ENCODE measurements at places on chromosomes 2 and 18.

- no peak for DNase-seq
These were observed 239.1 kb downstream of the ICOS start for GRCh38 chr2:204175552-204176271.

DNA sequence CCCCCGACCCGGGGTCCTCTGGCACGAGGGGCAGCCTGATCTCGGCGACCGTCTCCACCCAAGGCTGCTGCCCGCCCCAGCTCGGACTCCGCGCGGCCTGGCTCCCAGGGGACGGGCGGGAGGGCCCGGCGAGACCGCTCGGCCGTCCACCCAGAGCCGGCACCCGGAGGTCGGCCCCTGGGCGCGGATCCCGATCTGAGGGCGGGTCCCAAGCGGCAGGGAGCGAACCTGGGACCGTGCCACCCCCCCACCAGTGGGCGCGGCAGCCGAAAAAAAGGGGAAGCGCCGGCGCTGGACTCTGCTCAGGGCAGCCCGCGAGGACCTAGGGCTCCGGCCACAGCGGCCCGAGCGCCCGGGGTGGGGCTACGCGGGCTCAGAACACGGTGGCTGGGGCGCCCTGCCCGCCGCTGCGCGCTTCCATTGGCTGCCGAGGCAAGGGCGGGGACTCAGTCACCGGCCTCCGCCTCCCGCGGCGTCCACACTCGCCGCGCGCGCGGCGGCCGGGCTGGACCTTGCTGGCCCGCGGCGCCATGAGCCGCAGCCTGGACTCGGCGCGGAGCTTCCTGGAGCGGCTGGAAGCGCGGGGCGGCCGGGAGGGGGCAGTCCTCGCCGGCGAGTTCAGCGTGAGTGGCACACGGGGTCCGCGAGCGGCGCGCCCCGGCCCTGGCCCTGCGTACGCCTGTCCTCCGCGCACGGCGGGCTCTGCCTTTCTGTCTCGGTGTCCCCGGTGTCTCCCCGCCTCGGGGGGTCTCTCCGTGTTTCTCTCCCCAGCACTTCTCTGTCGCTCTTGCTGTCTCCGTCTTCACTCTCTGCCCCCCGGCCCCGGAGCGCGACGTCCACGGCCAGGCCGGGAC is at the start of gene PTPN18:
Gene PTPN18 (plus strand): TSS at position 479 of the 854 bp plus-strand sequence. CDS start 52 bp downstream, at position 531.
- peak; percentile 76 for DNase-seq

DNA sequence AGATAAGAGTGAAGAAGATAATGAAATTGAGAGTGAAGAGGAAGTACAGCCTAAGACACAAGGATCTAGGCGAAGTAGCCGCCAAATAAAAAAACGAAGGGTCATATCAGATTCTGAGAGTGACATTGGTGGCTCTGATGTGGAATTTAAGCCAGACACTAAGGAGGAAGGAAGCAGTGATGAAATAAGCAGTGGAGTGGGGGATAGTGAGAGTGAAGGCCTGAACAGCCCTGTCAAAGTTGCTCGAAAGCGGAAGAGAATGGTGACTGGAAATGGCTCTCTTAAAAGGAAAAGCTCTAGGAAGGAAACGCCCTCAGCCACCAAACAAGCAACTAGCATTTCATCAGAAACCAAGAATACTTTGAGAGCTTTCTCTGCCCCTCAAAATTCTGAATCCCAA is 15.7 kb downstream of the MSH6 start:
- no peak for DNase-seq

GRCh38 chr2:57333221-57333620 is 713.4 kb upstream of the VRK2 start:
- no peak for DNase-seq

GRCh38 chr2:53793821-53794220 is 7.0 kb downstream of the ERLEC1 start:
- no peak for DNase-seq

GRCh38 chr18:23279931-23280330 is 144.6 kb downstream of the CABLES1 start:
- no peak for DNase-seq

- DNase-seq: no peak
These were observed 249.7 kb upstream of the DLGAP1 start for GRCh38 chr18:4704781-4705180.

DNA sequence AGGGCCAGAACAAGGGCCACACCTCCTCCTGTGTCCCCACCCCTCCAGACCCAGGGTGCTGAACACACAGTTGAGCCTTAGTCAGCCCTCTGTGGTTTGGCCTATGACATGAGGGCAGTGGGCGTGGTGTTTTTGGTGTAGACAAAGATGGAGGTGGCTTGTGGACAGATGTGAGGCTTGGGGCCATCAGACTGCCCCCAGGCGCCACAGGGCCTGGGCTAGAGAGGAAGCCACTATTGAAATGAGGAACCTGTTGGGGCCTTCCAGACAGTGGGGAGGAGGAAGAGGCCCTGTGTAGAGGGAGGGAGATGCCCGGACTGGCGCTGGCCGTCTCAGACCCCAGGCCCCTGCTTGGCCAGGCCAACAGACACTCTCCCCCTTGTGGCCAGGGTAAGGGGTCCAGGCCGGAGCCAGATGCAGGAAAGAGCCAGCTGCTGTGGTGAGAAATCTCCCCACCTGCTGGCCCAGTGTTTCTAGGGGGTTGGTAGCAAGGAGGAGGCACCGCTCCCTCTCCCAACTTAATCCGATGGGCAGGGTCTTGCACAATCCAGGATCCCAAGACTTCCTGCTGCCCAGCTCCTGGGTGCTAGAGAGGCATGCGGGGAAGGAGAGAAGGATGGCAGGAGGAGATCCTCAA is 53.8 kb downstream of the SMAD7 start:
- no peak for DNase-seq

DNA sequence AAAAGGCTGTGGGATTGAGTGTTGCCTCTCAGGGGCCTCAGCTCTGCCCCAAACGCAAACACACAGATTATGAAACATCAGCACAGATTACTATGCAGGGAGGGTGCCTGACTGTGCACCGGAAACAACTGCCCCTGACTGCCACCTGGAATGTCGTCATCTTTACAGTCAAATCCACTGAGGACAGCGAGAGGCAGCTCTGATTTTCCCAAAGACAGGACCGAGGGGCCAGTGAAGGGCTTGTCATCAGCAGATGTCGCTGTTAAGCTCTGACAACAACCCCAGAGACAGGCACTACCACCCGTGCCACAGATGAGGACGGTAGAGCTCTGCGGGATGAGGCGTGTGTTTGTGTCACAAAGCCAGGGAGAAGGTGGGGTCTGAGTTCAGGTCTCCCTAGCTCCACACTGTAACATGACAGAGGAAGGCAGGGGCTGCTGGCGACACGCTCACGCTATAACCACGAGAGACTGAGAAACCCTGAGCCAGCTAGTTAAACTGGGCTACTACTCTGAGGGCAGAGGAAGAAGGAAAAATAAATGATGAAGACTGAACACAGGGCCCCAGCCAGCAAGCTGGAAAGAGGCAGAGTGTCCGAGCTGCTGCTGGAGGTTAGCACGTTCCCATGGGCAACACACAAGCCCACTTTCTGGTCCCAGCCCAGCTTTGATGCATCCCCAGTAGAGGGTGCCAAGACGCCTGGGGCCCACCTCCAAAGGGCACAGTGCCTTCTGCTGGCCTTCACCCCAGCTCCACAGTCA is 47.0 kb downstream of the PARD6G start:
- no peak for DNase-seq

- peak; percentile 31 for DNase-seq
These were observed 2.4 kb downstream of the CASP8 start for GRCh38 chr2:201262718-201263117.

DNA sequence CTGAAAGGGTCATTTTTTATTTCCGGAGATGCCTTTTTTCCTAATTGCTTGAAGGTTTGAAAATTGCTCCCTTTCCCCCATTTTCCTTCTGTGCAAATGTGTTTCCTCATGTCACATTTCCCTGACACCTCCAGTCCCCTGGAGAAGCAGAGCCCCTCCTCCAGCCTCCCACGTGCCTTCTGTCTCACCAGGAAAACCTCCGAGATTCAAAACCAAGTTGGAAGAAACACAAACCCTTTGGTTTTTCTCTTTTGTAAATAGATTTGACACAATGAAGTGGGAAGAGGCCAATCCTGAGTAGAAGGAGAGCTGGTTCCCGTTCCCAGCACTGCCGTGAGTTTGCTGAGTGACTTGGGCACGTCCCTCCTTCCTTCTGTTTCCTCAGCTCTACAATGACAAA is 125.4 kb upstream of the MYCN start:
- DNase-seq: no peak

- DNase-seq: no peak
These were observed 50.0 kb upstream of the MBOAT2 start for GRCh38 chr2:9053534-9053931.

DNA sequence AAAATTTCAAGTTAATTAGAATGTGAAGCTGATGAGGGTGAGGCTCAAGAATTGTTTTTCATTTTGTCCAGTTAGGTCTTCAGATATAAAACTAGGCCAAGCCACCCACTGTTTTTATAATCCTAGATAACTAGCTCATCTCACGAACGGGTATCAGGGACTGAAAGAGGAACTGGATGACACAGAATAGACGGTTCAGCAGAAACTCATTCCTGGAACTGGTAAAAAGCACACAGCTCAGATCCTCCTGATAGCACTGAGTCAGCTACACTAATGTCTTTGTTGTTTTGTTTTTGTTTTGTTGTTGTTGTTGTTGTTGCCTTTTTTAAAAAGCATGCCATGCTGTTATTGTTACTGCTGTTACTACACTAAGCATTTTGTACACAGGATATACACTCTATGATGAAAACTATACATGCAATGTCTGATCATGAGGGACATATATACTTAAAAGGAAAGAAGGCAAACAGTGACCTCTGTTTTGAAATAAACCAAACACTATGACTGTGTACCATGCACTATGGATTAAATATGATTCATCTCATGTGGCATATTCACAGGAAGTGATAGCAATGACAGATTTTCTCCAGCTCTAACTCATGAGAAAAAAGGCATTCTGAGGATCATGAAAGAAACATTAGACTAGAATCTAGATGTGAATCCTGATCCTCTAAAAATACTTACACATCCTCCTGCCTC is 437.6 kb downstream of the NCKAP5 start:
- no peak for DNase-seq

DNA sequence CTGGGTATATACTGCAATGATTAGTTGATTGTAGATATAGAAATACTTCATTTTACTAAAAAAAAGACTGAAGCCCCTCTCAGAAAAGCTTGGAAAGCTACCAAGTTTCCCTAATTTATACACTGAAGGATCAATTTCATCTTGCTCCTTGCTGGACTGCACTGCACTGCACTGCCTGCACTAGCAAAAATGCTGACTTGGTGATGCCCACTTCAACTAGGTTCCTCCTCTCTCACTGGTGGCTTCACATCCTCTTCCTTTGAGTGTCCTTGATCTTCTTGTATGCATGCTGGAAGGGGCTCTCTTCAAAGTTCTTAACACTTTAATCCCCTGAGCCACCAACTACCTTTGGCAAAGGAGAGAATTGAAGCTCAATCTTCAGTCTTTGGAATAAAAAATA is 31.7 kb upstream of the ITPRID2 start:
- no peak for DNase-seq

DNA sequence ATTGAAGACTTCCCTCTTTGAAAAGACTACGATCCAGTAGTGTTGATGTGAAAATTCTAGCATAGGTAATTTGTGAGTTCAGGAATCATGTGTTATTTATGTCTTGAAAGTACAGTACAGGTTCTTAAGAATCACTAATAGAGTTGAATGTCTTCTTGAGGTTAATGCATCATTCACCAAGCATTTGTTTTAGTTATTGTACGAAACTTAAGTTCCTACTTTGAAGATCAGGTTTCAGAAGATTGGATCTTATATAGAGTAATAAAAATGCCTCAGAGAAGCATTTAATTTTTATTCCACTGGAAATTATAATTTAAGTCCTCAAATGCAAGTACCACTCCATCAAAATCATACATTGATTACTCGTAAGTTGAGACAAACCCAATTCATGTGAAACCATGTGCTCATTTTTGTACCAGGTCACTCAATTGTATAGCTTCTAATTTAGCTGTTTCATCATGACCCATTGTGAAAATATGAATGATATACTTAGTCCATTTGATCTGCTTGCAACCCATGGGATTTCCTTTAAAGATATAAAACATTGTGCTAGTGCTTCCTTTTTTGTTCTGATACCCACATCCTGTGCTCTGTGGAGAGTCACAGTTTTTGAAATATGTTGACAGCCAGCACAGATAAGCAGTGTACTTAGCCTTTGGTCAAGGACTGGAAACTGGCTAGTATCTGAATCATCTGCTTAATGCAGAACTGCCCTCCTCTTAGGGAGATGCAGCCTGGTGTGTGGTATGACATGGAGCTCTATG is 22.5 kb upstream of the RAB27B start:
- no peak for DNase-seq

DNA sequence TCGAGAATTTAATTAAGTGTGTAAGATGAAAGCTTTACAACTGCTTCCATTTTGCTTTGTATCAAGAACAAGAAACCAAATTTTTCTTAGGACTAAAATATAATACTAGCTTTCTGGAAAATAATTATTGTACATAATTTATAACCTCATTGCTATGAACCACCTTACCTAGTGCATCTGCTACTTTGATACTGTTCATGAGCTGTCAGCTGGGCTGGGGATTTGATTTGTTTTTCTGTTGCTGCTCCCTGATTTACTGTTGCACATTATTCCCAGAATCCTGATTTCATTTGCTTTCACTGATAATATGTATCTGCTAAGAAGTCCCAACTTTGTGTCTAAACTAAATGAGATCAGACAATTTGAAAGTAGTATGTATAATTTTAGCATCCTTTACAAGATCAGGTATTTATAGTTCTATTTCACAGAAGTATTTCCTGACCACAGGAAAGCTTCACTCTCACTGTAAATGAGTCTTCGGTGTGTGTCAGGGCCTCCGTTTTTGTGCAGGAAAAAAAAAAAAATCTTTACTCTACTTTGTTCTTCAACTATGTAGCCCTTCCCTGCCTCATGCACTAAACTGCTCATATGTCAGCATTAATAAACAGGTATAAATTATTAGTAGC is 105.6 kb upstream of the CCDC150 start:
- DNase-seq: no peak

- no peak for DNase-seq
These were observed 4.1 kb upstream of the KLHL30 start for GRCh38 chr2:238134393-238134785.

DNA sequence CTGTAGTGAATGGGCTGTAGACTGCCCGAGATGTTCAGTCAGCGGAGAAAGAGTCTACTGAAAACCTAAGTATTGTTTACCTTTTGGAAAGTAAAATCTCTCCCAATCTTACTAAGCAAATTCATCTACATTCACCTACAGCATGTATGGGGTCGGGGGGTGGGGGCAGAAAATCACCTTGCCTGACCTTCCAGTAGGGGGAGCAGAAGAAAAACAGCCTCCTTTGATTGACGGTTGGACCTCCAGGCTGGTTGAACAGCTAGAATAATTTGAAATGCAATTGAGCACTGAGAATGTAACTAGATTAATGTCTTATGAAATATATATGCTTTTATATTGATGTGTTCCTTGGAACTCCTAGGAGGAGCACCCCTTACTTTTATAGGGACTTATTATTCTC is 10.0 kb downstream of the LRATD1 start:
- no peak for DNase-seq
